NCI-H774 (cell line): ENCODE measurements at places on chromosomes 3 and 15.
A peak's percentile ranks its signal among the peaks of the same experiment; 100 is the strongest.

GRCh38 chr3:190345878-190346277, 23.6 kb upstream of the CLDN1 start:
- DNase-seq = no peak

DNA sequence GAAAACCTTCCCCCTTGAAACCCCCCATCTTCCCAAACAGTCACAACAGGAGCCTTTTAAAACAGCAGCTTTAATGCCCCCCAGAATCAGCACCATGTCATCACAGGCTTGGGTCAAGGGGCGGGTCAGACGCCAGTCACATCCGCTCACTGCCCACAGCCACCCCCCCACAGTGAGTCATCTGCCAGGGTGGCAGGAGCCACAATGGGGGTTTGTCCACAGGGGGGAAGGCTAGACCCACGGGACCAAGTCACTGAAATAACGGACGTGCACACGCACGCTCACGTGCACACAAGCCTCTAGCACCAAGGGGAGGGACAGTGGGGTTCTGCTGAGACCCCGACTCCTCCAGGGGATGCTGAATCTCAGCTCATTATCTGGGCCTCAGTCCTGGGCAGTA, 441 bp upstream of the UCN2 start:
- no peak for DNase-seq

GRCh38 chr3:158522221-158523136, 48.5 kb upstream of the MLF1 start:
- no peak for DNase-seq

DNA sequence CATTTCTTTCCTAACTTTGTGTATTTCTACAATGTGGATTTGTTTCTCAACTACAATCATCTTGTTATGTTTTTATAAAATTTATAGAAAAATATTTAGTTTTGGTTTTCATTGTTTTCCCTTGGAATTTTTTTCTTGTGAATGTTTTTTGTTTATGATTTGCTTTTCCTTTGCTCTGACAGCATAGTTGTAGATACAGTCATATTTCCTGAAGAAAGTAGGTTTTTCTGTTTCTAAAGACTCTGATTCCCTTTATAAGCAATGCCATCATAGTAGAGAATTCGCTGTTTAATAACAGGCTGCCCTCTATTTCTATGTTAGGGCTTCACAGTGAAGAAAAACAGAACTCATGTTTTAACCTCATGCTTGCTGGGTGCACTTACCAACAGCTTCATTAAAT, 482.3 kb downstream of the ZBBX start:
- DNase-seq = no peak

GRCh38 chr3:58469096-58469495, 22.8 kb upstream of the KCTD6 start:
- no peak for DNase-seq

- no peak for DNase-seq
Measured at GRCh38 chr3:128482666-128483656, 10.0 kb downstream of the GATA2 start.

DNA sequence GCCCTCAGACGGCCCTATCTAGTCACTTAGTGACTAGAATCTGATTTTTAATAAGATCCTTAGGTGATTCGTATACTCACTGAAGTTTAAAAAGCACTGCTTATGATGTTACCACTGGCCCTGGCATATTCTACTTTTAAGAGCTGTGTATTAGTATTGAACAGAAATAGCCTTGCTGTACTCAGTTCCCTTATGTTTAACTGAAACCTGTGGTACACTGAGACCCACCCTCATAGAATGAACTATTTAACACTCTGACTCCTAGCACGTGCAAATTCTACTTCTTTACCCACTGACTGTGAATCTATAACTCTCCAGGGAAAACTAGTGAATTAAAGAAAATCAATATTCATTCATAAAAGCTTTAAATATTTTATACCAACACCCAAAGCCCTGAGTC, 108.9 kb downstream of the CCNL1 start:
- DNase-seq = no peak

GRCh38 chr3:23316924-23317323, 113.8 kb downstream of the UBE2E2 start:
- no peak for DNase-seq

DNA sequence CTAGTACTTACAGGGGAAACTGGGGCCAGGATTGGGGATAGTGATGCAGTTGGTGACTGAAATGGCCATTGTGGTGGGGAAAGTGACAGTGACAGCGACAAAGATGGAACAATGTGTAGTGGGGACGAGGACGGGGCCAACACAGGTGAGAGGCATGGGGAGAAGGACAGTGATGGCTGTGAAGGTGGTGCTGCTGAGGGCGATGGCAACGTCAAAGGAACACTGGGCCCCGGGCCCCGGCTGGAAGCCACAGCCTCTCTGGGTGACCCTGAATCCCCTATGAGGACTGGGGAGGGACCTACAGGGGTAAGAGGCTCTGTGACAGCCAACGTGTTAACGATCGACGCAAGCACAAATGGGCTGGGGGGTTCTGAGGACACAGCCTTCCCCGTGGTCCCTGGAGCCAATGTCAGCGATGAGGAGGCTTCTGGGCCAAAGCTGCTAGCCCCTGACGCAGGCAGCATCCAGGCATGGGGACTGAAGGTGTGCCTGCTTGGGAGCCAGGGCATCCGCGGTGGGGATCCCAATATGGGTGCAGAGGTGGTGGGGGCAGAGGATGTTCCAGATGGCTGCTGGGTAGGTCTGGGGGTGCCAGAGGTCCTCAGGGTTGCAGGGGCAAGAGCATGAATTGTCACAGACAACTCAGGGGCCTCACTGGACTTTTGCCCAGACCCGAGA, 25.2 kb upstream of the GOLGA6C start:
- no peak for DNase-seq

GRCh38 chr3:14336749-14337598, 65.4 kb upstream of the SLC6A6 start:
- DNase-seq = no peak

GRCh38 chr3:155435821-155436220, 142.3 kb upstream of the STRIT1 start:
- no peak for DNase-seq

GRCh38 chr15:96356494-96357455, 26.3 kb downstream of the NR2F2 start:
- peak; percentile 72 for DNase-seq

DNA sequence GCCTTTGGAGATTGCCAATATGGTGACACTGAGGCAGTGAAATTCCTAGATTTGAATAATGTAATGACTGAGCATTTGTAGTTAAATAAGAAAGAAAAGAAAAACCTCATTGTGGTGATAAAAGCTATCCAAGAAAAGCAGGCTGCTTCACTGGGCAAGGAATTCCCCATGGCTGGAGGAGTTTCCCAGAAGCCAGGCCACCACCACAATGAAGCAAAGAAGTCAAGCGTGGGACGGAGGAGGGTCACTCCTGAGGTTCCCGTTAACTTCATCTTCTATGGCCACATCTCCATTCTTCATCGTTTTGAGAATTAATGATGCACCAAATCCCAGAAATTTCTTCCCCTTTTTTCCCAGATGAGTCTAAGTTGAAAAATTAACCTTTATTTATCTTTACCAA, 185.8 kb upstream of the BCL6 start:
- DNase-seq = no peak

DNA sequence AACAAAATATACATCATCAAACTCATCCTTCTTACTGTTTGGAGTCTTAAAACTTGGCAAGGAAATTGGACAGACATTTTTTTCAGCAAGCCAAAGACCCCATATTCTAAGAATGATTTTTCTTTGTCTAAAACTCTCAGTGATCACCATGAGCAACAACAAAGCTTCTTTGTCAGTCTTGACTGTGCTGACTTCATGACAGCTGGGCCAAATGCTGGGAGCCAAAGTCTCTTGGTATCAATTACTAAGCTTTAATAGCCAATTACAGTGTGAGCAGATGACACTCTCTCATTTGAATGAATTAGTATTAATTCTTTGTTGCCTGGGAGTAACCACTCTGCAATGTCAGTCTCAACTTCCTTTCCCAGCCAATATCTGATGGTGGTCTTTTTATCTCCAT, 48.1 kb upstream of the GK5 start:
- no peak for DNase-seq

- no peak for DNase-seq
Measured at GRCh38 chr3:88618021-88618645, 468.4 kb downstream of the C3orf38 start.

DNA sequence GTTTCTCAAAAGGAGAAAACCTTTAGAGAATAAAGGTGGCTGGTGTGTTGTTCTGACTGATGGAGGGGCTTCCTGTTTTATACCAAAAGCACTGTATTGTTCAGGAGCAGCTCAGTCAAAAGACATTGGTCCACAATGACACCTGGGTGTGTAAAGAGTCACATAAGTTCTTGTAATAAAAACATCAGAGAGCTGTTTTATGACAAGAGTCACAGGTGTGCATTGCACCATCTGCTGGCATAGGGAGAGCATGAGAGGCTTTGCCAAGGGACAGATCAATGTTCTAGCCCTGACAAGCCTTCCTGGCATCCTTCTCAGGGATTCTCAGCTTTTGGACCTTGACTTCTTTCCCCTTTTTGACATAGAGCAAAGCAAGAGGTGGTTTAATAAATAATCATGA, 20.4 kb downstream of the ARPP21 start:
- DNase-seq = no peak

DNA sequence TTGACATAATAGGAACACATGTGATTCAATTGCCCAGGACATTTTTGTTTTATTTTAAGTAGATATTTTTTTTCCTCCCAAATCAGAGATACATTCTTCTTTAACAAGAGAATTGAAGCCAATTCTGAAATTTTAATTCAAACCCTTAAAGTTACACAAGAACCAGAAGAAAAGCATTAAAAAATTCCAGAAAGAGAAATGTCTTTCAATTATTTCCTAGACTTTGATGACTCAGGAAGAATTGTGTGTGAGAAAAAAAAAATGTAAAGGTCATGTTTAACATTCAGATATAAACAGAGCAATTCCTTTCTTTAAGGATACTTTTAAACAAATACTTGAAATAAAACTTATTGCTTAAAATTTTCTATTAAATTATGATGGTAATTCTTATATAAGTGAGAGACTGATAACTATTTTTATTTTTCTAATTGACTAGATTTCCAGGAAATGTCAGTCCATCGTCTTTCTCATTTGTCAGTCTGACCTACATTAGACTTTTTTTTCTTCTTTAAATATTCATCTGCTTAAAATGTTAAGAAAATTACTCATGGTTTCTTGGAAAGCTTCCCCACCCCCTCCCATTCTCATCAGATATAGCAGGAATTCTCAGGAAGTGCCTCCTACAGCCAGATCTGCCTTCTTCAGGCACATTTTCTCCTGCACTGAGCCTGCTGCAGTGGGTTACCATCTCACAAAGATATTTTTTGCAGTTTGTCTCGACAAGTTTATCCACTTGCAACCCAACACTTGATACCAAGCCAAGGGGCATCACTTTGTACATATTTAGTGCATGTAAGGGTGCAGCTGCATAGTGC, 261.8 kb upstream of the CBLB start:
- DNase-seq = no peak

GRCh38 chr15:42171122-42171521, 14.7 kb upstream of the PLA2G4F start:
- no peak for DNase-seq

GRCh38 chr3:11212784-11213183, 58.5 kb downstream of the HRH1 start:
- no peak for DNase-seq

DNA sequence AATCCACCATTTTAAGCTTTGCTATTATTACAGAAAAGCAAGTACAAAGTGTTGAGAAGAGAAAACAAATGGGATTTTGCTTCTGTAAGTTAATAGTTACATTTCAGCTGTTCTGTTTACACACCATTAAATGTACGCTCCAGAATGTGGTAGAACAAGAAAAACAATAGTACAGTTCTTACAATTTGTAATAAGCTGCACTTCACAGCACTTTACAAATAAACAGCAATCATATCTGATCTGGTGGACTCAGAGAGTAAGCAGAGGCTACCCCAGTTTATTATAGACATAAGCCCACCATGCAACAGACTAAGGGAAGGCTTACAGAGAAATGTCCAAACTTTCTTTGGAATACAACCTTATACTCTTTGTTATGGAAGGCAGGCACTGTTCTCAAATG, 126.4 kb downstream of the OXSM start:
- DNase-seq = peak; percentile 37

- DNase-seq = no peak
Measured at GRCh38 chr3:171103185-171103584, 76.7 kb upstream of the SLC2A2 start.

DNA sequence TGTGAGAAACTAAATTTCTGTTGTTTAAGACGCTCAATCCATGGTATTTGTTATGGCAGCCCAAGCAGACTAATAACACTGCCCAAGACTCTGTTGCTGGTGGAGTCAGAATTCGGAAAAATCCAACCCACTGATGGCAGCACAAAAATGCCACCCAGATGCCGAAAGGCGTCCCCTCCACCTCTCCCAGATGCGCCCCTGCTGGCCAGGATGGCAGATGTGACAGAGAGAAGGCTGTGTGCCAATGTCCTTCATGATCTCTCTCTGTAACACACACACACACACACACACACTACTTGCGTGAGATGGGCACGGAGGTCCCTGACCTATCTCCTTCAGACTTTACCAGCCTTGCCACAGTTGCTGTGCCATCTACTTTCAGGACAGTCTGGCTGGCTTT, 10.9 kb upstream of the LYSMD4 start:
- no peak for DNase-seq

GRCh38 chr3:63967675-63968611, 55.4 kb downstream of the PSMD6 start:
- DNase-seq = no peak

- no peak for DNase-seq
Measured at GRCh38 chr15:31262901-31263671, 63.5 kb upstream of the KLF13 start.

GRCh38 chr3:115580566-115580965, 42.7 kb upstream of the GAP43 start:
- no peak for DNase-seq

GRCh38 chr15:98582900-98583554, 65.3 kb upstream of the IGF1R start:
- no peak for DNase-seq

GRCh38 chr15:78667578-78668236, 26.7 kb upstream of the CHRNB4 start:
- DNase-seq = no peak

DNA sequence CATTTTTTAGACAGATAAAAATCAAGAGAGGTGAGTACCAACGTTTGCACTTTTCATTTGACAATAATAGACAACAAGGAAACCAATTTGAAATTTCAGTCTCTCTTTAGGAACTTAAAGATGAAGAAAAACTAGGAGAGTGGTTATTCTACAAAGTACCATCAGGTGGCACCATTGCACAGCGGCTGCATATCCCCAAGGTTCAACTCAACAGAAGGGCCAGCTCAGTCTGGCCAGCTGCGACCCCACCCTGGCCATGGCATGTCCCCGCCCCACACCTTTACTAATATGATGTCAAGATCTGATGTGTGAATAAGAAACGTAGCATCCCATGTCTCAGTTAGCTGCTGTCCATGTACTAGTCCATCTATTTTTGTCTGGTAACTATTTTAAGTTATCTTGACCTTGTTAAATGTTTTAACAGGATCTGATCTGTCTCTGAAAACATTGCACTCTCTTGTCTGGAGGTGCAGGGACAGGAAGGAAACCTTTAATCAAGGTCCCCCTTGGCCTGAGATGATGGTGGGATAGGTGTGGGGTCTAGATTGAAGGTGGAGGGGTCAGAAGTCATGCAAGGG, 35.5 kb upstream of the CGNL1 start:
- peak; percentile 27 for DNase-seq
